WERI-Rb-1 (cell line): ENCODE measurements at places on chromosomes 13 and 19.

- no peak for DNase-seq
Measured at GRCh38 chr13:113534236-113534860, 43.8 kb upstream of the DCUN1D2 start.

DNA sequence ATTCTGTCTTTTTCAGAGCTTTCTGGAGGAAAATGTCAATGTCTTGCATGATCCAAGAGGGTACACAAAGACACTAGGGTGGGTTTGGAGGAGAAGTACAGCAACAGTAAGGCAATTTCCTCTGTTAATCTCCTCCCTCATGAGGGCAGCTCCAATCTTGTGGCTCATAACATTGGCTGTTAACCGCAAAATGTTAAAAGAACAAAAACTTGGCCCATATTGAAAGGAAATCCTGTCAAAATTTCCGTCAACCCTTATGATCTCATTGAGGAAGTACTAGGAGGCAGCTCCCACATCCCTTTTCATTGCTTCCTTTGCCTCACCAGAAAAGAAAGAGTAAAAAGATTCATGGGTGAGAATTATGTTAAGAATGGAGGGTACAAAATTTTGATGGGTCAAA is 11.6 kb downstream of the OXGR1 start:
- no peak for DNase-seq

DNA sequence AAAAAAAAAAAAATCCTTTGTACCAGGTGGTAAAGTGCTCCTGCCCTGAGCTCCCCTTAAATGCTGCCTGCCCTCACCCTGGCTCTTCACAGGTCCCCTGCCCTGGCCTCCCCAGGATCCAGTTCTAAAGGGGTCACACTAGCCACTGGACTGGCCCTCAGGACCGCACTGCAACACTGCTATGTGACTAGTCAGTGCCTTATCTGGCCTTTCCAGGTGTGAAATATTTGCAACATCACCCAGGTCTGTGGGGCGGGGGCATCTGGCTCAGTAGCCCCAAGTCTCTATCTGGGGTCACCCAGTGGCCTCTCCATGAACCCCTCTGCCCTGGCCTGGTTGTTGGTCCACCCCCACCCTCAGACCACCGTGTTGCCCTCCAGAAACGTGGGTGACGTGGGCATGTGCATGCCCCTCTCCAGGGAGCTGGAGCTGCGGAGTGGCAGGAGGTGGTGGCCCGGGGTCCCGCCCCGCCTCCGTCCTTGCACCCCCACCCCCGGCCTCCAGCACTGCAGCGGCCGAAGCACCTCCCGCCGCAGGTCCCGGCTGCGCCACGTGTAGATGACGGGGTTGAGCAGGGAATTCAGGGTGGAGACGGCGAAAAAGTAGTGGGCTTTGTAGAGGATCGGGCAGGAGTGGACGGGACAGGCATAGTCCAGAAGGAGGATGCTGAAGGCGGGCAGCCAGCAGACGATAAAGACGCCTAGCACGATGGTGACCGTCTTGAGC is 7.5 kb downstream of the S1PR2 start:
- no peak for DNase-seq

GRCh38 chr13:43446126-43446525 is 340.6 kb downstream of the ENOX1 start:
- DNase-seq: no peak

- no peak for DNase-seq
Measured at GRCh38 chr19:6532244-6532999, 1.6 kb downstream of the TNFSF9 start.

DNA sequence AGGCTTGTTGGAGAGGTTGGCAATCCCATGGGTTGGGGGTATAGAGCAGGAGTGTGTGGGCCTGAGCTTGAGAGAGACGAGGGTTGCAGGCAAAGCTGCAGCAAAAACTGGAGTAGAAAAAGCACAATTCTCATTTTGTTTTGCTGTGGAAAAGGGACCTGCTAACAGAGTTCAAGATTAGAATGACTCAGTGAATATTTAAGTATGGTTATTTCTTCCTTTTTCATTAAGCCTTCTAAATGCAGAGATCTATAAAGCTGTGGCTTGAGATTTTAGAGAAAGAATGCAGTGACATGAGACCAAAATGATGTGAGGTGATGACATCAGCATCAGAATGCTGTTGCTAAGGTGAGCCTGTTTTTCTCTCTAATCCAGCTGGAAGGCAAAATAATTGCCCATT is 10.8 kb upstream of the MBNL2 start:
- DNase-seq: no peak

- no peak for DNase-seq
Measured at GRCh38 chr13:94280349-94280748, 199.1 kb downstream of the DCT start.

- DNase-seq: no peak
Measured at GRCh38 chr13:33918199-33918932, 100.4 kb downstream of the RFC3 start.

DNA sequence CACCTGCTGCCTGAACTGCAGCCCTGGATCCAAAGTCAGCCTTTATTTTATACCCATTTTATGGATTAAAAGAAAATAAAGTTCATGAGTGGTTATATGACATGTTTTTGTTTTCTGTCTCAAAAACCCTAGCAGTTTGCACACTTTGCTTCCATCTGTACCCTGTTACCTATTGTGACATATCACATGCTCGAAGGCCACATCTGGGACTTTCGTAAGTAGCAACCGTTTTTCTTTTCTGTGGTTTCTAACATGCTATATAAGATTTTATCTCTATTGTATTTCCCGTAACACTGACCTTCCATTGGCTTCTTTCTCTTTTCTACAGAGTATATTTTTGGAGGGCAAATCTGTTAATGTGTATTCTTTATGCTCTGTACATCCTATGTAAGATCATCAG is 1007.2 kb downstream of the PCDH9 start:
- DNase-seq: no peak

- no peak for DNase-seq
Measured at GRCh38 chr13:87798536-87798935, 127.4 kb downstream of the SLITRK5 start.

- DNase-seq: no peak
Measured at GRCh38 chr13:40438999-40439797, 227.2 kb downstream of the FOXO1 start.

GRCh38 chr19:46678110-46678732 is 17.2 kb upstream of the DACT3 start:
- peak; percentile 51 for DNase-seq

GRCh38 chr19:53600217-53600616 is 31.6 kb upstream of the DPRX start:
- DNase-seq: no peak

DNA sequence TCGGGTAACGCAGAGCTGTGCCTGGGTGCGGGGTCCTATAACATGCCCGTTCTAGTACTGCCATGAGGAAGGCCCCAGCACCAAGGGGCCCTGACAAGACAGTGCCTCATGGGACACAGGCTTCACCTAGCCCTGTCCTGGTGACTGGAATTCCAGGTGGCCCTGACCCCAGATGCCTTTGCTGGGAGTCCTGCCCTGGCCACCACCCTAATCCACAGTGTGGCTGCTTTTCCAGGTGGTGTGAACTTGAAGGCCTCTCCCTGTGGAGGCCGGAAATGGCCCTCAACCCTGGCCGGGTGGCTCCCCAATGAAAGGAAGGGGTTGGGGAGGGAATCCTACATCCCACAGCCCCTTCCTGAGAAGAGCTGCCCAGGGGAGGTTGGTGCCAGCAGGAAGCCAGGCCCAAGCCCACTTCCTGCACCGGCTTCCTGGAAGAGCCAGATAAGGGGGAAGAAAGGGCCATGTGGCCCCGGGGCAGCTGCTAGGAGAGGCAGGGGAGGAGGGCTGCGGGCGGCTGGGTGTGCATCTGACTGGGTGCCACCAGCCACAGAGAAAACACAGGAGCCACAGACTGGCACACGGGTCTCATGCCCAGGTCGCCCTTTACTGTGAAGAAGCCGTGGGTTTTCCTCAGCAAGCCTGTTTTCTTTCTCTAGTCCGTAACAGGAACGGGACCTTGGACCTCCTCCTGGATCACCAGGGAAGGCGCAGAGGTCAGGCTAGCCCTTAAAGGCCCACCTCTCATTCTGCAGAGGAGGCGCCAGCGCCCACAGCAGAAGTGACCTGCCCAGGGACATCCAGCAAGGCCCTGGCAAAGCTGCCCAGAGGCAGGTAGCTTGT is 4.7 kb downstream of the LSM4 start:
- DNase-seq: no peak

DNA sequence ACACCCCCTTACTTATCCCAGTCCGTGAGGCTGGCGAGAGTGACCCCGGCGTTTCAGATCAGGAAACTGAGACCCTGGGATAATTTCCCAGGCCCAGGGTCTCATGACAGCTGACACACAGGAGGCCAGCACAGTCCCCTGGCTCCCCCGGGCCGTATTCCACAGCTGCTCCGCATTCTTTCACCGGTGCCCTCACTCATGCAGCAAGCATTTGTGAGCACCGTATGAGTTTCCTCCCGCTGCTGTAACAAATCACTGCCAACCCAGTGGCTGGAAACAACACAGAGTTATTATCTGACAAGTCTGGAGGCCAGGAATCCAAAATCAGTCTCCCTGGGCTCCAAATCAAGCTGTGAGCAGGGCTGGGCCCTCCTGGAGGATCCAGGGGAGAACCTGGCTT is 21.3 kb downstream of the GADD45B start:
- no peak for DNase-seq

DNA sequence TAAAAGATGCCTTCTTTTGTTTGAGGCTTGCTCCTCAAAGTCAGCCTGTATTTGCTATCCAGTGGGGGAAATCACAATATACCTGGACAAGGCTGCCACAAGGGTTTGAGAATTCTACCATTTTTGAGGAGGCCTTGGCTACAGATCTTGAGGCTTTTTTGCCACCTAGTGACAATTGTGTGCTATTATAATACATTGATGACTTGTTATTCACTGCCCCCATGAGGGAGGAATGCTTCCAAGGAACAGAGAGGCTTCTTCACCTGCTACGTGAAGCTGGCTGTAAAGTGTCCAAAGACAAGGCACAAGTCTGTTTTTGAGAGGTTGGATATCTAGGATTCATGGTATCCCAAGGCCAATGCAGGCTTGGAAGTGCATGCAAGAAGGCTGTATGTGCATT is 72.5 kb downstream of the ZNF708 start:
- peak; percentile 22 for DNase-seq

- no peak for DNase-seq
Measured at GRCh38 chr13:18944501-18945068, 237.0 kb downstream of the TUBA3C start.

DNA sequence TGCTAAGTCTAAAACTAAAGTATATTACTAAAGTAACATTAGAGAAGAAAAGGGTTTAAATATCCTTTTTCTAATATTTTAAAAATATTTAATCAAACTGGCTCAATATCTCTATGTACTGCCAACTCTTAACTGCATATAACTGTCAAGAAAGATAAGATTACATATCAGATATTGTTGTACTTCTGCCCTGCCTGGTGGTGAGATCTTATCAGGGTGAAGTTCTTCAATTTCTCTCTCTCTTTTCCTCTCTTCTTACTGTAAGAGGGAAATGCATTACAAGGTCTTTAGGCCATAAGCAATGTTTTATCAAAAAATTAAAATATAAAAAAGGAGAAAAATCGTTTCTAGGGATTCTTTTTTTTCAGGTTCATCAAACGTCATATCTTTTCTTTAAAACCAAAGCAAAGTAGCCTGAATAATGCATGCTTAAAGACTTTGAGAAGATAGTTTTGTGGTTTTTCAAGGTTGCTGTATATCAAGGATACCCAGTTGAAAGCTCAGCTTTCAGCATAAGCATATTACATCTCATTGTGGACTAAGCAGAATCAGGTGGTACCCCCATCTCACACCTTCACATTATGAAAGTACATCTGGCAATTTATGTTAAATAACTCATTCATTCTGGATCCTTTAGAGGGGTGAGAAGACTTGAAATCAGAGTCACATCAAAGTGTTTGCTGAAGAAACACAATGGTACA is 1625.7 kb upstream of the SLC10A2 start:
- DNase-seq: no peak

DNA sequence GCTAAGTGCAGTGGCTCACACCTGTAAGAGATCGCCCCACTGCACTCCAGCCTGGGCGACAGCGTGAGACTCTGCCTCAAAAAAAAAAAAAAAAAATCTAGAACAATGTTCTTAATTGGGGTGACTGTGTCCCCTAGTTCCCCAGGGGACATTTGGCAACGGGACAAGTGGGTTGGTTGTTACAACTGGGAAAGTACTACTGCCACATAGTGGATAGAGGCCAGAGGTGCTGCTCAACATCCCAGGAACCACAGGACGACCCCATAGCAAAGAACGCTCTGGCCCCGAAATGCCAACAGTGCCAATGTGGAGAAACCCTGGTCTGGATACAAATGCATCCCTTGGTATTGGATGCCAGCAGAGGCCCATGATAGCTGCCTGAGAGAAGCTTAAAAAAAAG is 11.8 kb downstream of the NLRP12 start:
- no peak for DNase-seq

- DNase-seq: peak; percentile 42
Measured at GRCh38 chr13:89514534-89515312, 1832.8 kb upstream of the MIR17HG start.

- DNase-seq: no peak
Measured at GRCh38 chr13:45949161-45949560, 97.6 kb upstream of the SIAH3 start.

- no peak for DNase-seq
Measured at GRCh38 chr13:77274126-77274525, 52.8 kb downstream of the MYCBP2 start.

GRCh38 chr19:1827566-1828278 is 15.6 kb upstream of the ATP8B3 start:
- DNase-seq: no peak

DNA sequence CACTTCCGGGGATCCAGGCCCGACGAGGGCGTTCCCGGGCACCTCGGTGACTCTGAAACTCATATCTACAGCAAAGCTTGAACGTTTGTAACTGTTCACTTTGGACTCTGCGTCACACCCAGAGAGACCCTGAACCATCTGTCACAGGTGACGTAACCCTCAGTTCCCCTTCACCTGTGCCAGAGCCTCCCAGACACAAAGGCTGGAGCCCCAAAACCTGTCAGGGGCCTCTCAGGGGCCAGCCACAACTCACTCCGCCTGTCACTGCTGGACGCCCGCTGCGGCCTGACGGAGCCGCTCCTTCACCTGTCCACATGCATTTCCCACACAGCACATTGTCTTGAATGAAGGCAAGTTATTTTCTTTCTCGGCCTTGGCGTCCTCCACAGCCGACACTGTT is 8.0 kb downstream of the RASA3 start:
- peak; percentile 61 for DNase-seq

GRCh38 chr19:32858559-32858958 is 11.0 kb downstream of the SLC7A9 start:
- DNase-seq: no peak

DNA sequence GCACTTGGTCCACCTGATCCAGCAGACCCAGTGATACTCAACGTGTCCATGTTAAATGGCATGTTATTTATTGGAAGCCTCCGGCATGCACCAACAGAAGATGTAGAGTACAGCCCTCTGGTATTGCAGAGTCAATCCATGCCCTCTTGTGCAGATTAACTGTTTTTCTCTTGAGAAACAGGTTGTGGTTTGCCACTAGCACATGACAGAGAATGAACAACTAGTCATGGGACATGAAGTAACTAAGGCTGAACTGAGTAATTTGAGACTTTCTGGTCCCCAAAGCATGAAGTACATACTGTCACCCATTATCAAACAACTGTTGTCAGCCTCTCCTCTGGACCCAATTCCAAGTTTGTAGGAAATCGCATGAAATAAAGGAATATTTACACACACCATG is 3.2 kb downstream of the ZNF562 start:
- DNase-seq: no peak

- no peak for DNase-seq
Measured at GRCh38 chr13:58500938-58501337, 869.4 kb downstream of the PCDH17 start.
